Inflammatory macrophage treated with lipopolysaccharide for 4 hours (primary cell): ENCODE measurements at places on chromosomes 3 and 15.

- DNase-seq = peak; percentile 80
These were observed 6.9 kb upstream of the IL16 start for GRCh38 chr15:81189583-81190283.

- DNase-seq = no peak
These were observed 3.8 kb upstream of the IRAK2 start for GRCh38 chr3:10160925-10161324.

GRCh38 chr3:10189557-10190354, 25.0 kb downstream of the IRAK2 start:
- DNase-seq = peak; percentile 94

DNA sequence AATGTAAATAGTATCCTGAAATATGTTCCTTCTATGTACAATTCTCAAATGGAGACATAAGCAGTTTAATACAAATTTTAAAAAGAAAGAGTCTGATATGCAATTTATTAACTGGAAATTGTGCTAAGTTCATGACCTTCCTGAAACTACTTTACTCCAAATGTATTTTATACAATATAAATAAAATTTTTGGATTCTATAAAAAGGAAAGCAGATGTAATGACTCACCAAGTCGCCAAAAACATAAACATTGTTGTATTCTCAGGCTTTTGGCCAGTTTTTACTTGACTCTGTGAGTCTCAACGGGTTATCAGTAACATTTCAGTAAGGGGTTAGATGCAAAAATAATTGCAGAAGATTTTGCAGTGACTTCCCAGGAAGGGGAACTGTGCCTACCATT, 948.2 kb downstream of the EPHA3 start:
- DNase-seq = no peak

GRCh38 chr15:55327387-55327786, 8.4 kb downstream of the PIGB start:
- DNase-seq = peak; percentile 73

GRCh38 chr3:197613199-197613598, 57.4 kb upstream of the BDH1 start:
- no peak for DNase-seq

DNA sequence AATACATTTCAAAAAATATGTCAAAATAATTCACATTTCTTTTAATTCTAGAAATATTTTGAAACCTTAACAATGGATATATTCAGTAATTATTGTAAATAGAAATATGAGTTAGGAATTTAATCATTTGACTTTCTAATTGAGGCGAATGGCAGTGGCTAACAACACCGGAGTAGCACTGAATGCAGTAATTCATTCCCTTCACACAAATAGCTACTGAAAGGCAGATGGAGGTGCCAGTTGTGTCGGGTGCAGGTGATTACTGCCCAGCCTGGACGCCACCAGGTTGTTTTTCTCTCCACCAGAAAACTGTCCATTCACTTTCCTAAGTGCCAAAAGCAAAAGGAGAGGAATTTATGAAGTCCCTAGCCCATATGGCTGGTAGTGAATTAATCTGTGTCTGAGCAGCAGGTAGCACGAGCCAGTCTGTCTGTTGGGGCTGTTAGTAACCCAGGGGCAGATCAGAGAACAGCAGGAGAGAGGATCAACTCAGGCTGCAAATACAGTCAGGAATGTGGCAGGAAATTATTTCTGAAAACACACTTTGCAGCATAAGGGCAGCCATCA, 79.3 kb upstream of the GMNC start:
- DNase-seq = no peak

DNA sequence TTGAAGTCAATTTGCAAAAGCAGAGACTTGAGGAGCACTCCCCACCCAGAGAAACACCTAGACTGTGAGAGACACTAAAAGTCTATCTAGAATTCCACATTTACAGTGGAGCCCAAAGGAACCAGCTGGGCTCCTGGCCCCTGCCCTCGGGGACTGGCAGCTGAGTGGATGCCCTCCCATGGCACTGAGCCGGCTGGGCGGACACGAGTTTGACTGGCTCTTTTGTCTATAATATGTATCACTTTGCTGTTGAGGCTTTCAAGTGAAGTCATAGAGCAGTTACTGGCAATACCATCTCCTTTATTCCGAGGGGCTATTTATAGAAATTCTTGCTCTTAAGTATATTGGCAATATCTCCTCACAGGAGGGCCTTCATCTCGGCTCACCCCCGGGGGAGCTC, 65.8 kb upstream of the TNFAIP8L3 start:
- DNase-seq = no peak

- DNase-seq = no peak
These were observed 61.6 kb downstream of the DPH6 start for GRCh38 chr15:35484231-35484945.

GRCh38 chr3:5787861-5788488, 600.5 kb downstream of the EDEM1 start:
- DNase-seq = peak; percentile 54

- peak; percentile 84 for DNase-seq
These were observed at the start of gene UBE2E1 for GRCh38 chr3:23805633-23806533. UBE2E1 (plus strand) TSS chr3:23805955; CDS start chr3:23807270, 1,315 bp downstream.

DNA sequence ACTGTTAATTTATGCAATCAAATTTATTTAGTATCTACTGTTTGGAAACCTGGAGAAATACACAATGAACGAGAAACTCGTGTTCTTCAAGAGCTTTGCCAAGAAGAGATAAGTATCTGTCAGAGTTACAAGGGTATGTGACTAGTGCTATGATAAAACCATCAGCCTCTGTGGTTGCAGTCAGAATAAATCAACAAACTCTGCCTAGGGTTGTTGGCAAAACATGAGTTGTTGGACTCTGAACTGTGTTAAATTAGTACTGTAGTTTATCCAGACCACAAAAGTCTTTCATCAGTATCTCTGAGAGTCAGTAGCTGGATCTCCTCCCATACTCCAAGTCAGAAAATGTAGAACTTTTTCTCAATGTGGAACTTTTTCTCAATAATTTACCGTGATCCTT, 918.4 kb downstream of the NAALADL2 start:
- no peak for DNase-seq

DNA sequence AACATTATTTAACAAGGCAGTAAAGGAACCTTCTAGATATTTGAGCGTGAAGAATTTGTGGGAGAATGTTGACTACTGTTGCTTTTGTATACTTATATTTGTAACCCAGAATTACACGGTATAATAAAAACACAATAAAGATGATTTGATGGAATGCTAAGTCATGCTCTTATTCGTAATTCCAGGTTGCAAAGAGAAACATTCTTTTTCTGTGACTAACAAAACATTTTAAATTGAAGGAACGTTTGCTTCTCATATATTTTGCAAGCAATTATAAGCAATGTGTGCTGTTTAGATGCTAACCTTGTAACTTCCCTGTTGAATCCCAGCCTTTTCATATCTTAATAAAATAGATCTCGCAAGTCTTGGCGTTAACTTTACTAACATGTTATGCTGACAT, 124.4 kb upstream of the CGNL1 start:
- DNase-seq = no peak

DNA sequence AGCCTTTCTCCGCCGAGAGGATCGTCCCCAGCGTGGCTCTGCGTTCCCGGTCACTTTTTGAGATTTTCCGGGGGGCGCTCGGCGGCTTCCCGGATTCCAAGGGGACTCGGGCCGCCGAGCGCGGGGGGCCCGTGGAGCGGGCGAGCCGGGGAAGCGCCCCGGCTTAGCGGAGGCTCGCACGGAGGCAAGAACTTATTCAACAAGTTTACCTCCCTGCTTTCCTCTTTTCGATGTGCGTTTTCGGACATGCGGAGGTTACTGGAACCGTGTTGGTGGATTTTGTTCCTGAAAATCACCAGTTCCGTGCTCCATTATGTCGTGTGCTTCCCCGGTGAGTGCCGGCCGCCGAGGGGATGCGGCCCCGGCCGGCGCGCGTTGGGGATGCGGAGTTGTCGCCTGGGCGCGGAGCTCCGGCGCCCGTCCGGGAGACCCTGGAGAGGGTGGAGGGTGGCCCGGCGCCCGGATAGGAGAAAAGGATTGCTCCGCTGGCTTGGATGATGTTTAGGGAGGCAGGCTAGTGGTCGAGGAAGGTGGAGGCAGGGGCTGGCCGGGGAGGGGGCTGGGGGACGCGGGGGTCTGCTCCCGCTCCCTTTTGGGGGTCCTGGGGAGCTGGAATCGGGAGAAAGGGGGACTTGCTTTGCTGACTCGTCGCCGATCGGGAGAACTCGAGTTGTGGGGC, 810 bp downstream of the PTPRG start:
- DNase-seq = no peak

GRCh38 chr15:27686369-27686768, 412.7 kb downstream of the OCA2 start:
- DNase-seq = no peak

DNA sequence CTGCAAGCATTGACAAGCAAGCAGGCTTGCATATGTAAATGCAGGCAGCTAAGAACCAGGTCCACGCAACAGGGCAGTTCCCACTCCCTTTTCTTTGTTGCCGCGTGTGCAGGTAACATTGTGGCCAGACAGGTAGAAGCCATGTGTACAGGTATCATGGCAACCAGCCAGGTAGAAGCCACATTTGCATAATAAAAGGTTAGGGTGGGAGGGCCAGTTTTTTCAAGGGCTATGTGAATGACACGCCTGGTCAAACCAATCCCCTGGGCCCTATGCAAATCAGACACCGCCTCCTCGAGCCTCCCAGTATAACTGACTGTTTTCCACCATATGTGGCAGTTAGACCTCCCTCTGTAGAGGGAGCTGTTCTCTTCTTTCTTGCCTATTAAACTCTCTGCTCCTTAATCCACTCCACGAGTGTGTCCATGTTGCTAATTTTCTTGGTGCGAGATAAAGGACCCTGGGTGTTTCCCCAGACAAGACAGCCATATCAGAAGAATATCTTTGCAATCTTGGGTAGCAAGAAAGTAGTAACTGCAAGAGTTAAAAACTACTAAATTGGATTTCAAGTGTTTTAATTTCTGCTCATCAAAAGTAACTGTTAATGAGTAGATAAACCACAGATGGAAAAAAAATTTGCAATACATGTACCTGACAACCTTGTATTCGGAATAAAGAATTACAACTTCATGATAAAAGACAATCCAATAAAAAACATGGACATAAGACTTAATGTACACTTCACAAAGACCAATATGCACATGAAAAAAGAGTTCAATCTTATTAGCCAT, 21.8 kb downstream of the PCOLCE2 start:
- DNase-seq = no peak

DNA sequence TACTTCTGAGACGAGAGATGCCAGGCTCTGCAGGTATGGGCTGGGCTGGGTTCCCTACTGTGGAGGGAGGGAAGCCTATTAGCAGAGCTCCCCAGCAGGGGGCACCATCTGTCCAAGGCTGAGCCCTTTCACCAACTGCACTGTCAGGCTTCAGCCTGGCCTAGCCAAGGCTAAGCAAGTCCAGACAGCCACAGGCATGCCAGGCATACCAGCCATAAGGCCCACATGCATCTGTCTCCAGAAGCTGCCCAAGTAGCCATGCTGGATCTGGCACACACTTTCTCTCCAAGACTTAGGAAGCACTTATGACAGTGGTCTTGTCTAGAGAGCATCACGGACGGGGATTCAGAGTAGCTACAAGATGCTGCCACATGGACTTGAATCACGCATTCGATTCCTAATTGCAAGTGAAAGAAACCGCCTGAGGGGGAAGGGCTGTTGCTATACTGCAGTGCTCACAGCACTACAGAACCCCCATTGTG, 28.3 kb downstream of the RUVBL1 start:
- peak; percentile 68 for DNase-seq

GRCh38 chr3:172707967-172708366, 2.9 kb downstream of the NCEH1 start:
- DNase-seq = peak; percentile 51

DNA sequence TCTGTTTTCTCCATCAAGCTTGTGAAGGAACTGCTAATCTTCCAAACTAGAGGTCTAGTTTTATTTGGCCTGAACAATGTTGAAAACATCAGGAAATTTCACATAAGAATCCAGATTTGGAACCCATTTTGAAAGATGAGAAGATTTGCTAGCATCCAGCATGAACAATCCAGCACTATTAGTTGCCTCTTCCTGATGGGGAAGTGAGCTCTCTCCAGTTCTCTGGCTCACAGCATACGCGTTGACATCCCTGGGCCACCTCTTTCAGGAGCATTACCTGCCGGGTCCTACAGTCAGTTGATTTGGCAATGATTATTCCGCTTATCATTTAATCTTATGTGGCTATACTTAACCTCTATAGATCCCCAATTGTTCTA, 10.9 kb downstream of the GPR87 start:
- no peak for DNase-seq

DNA sequence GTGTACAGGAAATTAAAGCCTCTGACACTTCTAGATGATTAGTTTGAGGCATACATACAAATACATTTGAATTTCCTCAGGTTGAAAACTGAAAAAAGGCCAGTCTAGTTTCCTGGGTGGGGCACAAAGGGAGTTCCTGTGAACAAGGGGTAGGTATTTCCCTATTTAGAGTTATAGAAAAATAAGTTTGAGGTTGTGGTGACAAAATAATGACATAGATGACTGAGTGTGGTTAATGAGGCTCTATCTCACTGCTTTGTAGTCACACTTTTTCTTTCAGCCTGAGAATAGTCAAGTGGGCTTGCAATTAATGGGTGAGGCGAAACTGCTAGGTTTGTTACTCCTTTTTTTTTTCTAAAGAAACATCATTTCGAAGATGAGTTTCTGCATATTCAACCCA, 4.3 kb downstream of the SLCO3A1 start:
- peak; percentile 71 for DNase-seq

DNA sequence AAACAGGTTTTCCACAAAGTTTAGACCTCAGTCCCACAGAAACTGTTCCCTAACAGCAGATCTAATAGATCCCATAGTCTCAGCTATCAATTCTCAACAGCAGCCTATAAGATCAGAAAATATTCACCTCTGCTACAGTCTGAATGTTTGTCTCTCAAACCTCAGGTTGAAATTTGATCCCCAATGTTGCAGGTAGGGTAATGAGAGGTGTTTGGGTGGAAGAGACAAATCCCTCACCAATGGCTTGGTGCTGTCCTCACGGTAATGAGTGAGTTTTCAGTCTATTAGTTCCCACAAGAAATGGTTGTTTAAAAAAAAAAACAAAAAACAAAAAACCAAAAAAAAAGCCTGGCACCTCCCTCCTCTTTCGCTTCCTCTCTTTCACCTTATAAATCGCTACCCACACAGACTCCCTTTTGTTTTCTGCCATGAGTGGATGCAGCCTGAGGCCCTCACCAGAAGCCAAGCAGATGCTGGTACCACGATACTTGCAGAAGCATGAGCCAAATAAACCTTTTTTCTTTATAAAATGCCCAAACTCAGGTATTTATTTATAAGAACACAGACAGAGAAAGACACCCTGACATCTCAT, 14.2 kb downstream of the ZNF280D start:
- no peak for DNase-seq

DNA sequence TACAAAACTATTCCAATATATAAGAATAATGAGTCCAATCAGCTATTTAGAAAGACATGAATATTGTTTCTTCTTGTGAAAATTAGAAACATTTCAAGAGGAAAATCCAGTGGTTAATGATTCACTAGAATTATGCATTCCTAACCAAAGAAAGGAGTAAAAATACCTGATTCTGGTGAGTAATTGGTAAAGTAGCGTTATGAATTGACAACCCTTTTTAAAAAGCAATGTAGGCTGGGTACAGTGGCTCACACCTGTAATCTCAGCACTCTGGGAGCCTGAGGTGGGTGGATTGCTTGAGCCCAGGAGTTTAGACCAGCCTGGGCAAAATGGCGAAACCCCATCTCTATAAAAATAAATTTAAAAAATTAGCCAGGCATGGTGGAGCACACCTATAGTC, 43.3 kb downstream of the TOPAZ1 start:
- no peak for DNase-seq

- no peak for DNase-seq
These were observed 21.4 kb downstream of the CBLB start for GRCh38 chr3:105847452-105847851.
